ENCODE measurements at places on chromosomes 5 and 9. TPM values are rescaled to one million over a fixed set of nuclear protein-coding genes. Genes with fewer than 3 reads are reported as not detected.

DNA sequence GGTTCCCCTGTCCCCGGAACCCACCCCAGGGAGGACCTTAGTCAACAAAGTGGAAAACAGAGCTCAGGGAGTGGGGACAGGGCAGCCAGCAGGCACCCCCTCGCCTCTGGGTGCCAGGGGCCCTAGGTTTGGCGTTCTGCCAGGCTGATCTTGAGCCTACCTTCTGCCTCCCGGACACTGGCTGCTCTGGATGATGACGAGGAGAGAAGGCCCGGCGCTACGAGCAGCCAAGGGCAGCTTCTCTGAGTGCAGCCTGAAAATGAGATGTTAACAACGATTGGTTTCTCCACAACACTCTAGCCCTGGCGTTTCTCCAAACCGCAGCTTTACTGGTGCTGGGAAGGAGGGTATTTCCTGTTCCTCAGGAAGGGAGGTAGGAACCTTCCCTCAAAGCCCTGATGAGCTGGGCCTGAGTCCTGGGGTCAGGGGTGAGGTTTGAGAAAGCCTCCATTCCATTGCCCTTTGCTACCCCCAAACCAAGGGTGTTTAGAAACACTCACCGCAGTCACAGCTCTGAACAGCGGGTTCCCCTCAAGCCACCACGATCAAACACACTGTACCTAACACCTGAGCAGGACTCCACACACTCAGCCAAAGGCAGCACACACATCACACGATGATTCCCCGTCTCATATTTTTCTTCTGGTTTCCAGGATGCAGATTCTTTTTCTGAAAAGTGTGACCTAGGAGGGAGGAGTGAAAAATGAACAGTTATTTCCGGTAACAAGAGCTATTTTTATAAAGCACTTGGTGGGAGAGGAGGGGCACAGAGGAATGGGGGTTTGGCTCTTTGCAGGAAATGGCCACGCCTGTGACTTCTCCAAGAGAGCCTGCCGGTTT lies at the start of gene STING1:
Gene STING1, minus strand, starts transcription at position 709 of the 840 bp plus-strand sequence. CDS start 1,054 bp downstream, outside the sequence.
- no peak within 1 kb of the TSS for H3K4me3 ChIP-seq
- peak; percentile 92 for DNase-seq
- peak within 1 kb of the TSS; percentile 90 for H3K27ac ChIP-seq
- no peaks in the 10 kb centered on the region for H3K27me3 ChIP-seq
- H3K36me3 ChIP-seq, result no peaks in the 10 kb centered on the region

GRCh38 chr5:176899946-176900779 lies 1.0 kb upstream of the HK3 start:
- no peaks in the 10 kb centered on the region for H3K27me3 ChIP-seq
- DNase-seq, result no peak
- no peaks in the 10 kb centered on the region for H3K4me1 ChIP-seq
- no peak overlapping the region for H3K27ac ChIP-seq
- H3K36me3 ChIP-seq, result peaks cover 19% of the 10 kb centered on the region

DNA sequence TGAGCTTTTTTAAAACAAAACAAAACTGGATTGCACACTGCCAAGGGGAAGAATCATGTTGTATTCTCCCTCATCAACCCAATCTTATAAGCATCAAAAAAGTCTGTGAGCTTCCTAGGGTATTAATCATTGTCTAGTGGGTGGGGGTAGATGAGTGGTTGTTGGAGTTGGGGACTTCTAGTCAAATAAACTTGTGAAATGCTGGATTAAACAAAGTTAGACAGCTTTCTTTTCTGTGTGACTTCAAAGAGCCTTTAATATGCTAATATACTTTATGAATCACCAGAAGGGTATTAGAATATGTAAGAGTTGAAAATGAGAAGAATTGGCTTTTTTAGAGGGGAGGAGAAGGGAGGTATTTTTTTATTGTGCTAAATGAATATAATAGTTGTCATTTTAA lies 87.7 kb downstream of the GALNT10 start:
- H3K4me3 ChIP-seq, result no peak overlapping the region
- DNase-seq, result no peak
- H3K27me3 ChIP-seq, result no peaks in the 10 kb centered on the region
- no peak overlapping the region for H3K27ac ChIP-seq
- no peaks in the 10 kb centered on the region for H3K36me3 ChIP-seq
- peaks cover 38% of the 10 kb centered on the region for H3K4me1 ChIP-seq

GRCh38 chr5:138745268-138745667 lies 8.0 kb upstream of the CTNNA1 start:
- no peak overlapping the region for H3K27ac ChIP-seq
- no peaks in the 10 kb centered on the region for H3K4me1 ChIP-seq
- no peak overlapping the region for H3K4me3 ChIP-seq
- no peak for DNase-seq
- H3K27me3 ChIP-seq, result no peaks in the 10 kb centered on the region
- no peaks in the 10 kb centered on the region for H3K36me3 ChIP-seq

GRCh38 chr9:89139455-89139854 lies 39.2 kb downstream of the SHC3 start:
- no peak overlapping the region for H3K4me3 ChIP-seq
- DNase-seq, result no peak
- H3K4me1 ChIP-seq, result peaks cover 21% of the 10 kb centered on the region
- H3K36me3 ChIP-seq, result no peaks in the 10 kb centered on the region

DNA sequence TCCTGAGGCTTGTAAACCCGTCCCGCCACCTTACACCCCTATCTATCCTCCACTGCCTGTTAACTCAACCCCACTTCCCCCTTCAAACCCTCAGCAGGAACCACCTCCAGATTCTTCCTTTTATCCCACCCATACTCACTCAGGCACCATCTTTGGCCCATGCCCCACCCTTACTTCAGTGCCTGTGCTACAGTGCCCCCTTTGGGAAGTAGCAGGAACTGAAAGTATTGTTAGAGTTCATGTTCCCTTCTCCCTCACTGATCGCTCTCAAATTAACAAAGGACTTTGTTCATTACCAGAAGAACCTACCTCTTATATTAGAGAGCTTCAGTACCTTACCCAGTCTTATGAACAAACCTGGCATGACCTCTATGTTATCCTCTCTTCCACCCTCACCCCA lies 92.2 kb upstream of the MOCS2 start:
- no peaks in the 10 kb centered on the region for H3K27me3 ChIP-seq
- no peak overlapping the region for H3K4me3 ChIP-seq
- no peak overlapping the region for H3K27ac ChIP-seq
- H3K36me3 ChIP-seq, result no peaks in the 10 kb centered on the region
- peaks cover 21% of the 10 kb centered on the region for H3K4me1 ChIP-seq

DNA sequence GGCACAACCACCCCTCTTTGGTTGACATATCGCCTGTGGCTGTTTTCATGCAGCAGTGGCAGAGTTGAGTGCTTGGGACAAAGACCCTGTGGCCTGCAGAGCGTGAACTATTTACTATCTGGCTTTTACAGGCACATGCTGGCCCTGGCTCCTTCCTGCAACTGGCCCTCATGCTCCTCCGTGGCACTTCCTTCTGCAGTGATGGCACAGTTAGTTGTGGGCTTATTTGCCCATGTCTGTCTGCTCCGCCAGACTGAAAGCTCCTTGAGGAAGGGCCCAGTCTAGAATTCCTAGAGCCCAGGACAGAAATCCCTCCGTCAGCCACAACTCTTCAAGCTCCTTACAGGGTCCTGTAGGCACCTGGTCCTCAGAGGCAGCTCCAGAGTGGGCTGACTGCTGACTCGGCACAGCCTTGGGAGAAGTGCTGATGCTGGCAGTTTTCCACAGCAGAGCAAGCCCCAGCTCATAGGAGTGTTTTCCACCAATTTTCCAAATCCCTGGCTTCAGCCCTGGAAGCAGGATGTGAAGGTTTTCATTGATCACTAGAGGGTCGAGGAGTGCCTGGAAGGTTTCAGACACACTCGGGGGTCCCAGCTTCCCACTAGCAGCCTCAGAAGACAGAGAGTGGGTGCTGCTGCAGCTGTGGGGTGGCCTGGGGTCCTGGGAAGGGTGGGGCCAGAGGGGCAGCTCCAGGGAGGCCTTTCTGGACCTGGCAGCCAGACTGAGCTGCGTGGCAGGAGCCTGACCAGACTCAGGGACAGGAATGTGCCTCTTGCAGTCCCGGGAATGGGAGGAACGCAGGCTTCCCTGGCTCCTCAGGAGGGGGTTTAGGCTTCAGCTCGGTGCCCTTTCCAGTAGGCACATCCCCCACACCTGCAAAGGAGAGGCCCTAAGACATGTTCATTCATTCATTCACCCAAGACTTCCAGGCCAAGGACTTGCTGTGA lies 56.5 kb upstream of the ANGPTL2 start:
- no peaks in the 10 kb centered on the region for H3K4me1 ChIP-seq
- no peaks in the 10 kb centered on the region for H3K27me3 ChIP-seq
- no peak overlapping the region for H3K27ac ChIP-seq
- H3K36me3 ChIP-seq, result no peaks in the 10 kb centered on the region
- DNase-seq, result peak; percentile 19

GRCh38 chr5:39426746-39427105 lies 1.9 kb upstream of the DAB2 start:
- peak overlapping the region; percentile 81 for H3K27ac ChIP-seq
- no peak overlapping the region for H3K4me3 ChIP-seq
- H3K4me1 ChIP-seq, result peaks cover 37% of the 10 kb centered on the region
- H3K27me3 ChIP-seq, result no peaks in the 10 kb centered on the region

DNA sequence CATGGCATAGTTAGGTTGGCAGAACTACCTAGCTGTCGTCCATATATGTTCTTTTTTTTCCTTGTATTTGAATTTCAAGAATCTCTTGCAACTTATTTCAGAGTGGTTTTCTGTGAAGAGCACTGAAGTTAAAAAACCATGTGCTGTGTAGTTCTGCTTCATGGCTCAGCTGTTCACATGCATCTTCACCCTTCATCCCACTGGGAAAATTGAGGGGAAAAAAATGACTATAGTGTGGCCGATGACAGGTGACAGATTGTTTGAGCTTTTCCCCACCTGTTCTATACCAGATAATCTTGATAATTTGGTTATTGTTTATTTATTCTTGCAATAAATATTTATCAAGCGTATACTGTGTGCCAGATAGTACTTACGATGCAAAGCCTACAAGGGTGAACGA lies 77.8 kb downstream of the AOPEP start:
- no peaks in the 10 kb centered on the region for H3K36me3 ChIP-seq
- no peak overlapping the region for H3K4me3 ChIP-seq
- no peak for DNase-seq
- no peaks in the 10 kb centered on the region for H3K4me1 ChIP-seq
- H3K27ac ChIP-seq, result no peak overlapping the region

GRCh38 chr5:4361753-4362152 lies 766.1 kb downstream of the IRX1 start:
- no peaks in the 10 kb centered on the region for H3K36me3 ChIP-seq
- no peak overlapping the region for H3K27ac ChIP-seq
- DNase-seq, result no peak
- no peak overlapping the region for H3K4me3 ChIP-seq
- H3K4me1 ChIP-seq, result no peaks in the 10 kb centered on the region

DNA sequence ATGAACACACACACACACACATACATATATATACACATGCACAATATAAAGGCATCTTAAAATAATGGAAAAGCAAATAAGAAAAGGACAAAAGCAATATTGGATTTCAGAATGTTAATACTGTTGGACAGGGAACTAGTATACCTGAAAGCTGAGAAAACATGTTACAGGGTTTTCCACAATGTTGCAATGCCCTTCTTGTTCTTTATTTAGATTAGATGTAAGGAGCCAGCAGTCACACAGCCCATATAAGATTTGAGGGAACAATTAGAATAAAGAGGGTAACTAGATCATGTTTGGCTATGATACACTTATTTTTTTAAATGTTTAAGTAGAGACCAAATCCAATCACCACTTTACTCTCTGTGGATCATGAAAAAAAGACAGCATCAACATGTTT lies 61.7 kb downstream of the SH3TC2 start:
- H3K27ac ChIP-seq, result no peak overlapping the region
- no peak for DNase-seq
- H3K36me3 ChIP-seq, result no peaks in the 10 kb centered on the region
- H3K4me3 ChIP-seq, result no peak overlapping the region
- no peaks in the 10 kb centered on the region for H3K27me3 ChIP-seq

GRCh38 chr9:75000835-75001234 lies 27.3 kb downstream of the CARNMT1 start:
- no peak overlapping the region for H3K4me3 ChIP-seq
- H3K27me3 ChIP-seq, result no peaks in the 10 kb centered on the region

DNA sequence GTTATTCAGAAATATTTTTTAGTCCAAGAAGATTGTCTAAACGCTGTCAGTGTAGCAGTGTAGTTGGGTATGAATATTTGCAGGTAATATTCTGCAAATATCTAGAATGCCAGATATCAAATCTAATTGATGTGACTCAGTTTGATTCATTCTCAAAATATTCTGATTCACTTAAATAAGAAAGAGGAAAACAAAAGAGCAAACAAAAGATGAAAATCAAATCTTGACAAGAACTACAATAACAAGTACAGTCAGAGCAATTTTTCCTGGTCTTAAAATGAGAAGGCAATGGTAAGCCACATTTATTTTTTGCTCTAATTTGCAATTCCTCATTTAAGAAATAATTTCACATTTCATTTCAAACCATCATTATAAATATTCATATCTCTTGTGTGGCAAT lies 36.0 kb downstream of the MRPS30 start:
- no peaks in the 10 kb centered on the region for H3K4me1 ChIP-seq
- H3K36me3 ChIP-seq, result no peaks in the 10 kb centered on the region
- H3K27me3 ChIP-seq, result no peaks in the 10 kb centered on the region
- no peak for DNase-seq
- H3K4me3 ChIP-seq, result no peak overlapping the region
- H3K27ac ChIP-seq, result no peak overlapping the region

- no peak overlapping the region for H3K4me3 ChIP-seq
- H3K4me1 ChIP-seq, result no peaks in the 10 kb centered on the region
- DNase-seq, result no peak
- no peak overlapping the region for H3K27ac ChIP-seq
- H3K27me3 ChIP-seq, result no peaks in the 10 kb centered on the region
Observed at GRCh38 chr5:167008705-167009104, 1282.7 kb upstream of the WWC1 start.

DNA sequence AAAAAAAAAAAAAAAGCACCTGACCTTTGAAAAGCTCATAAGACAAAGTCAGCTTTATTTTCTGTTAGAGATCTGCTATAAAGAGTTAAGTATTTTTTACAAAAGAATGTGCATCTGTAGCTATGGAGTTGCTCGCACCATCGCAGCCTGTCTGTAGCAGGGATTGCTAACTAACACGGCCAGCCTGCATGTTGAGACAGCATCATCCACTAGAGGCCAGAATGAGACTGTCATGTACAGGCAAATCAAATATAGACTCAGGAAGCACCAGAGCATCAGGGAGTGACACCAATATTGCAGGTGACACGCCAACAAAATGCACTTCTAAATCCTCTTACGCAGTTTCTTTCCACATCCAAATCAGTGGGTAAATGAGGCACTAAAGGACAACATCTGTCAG lies 136.3 kb upstream of the RASEF start:
- no peaks in the 10 kb centered on the region for H3K4me1 ChIP-seq
- DNase-seq, result peak; percentile 78
- H3K36me3 ChIP-seq, result no peaks in the 10 kb centered on the region
- peaks cover 7% of the 10 kb centered on the region for H3K27me3 ChIP-seq

GRCh38 chr5:116663081-116663480 lies 88.5 kb upstream of the SEMA6A start:
- H3K4me1 ChIP-seq, result no peaks in the 10 kb centered on the region
- H3K4me3 ChIP-seq, result no peak overlapping the region
- DNase-seq, result no peak
- no peak overlapping the region for H3K27ac ChIP-seq

Gene PCDHA6
- total RNA-seq, result 0.83 TPM

Gene OCLN
- 2.5 TPM for total RNA-seq

Gene ABCA1
- 180 TPM for total RNA-seq

Gene CCDC187
- total RNA-seq, result 0.07 TPM

Gene MEIKIN
- total RNA-seq, result not detected

Gene CDX1
- total RNA-seq, result not detected

Gene CD74
- total RNA-seq, result 3,185 TPM

Data from adrenal gland (tissue), 19 donors.